ENCODE measurements at places on chromosomes 2 and 18.

- DNase-seq = no peak
Measured at GRCh38 chr2:178747767-178748166, 59.5 kb downstream of the TTN start.

DNA sequence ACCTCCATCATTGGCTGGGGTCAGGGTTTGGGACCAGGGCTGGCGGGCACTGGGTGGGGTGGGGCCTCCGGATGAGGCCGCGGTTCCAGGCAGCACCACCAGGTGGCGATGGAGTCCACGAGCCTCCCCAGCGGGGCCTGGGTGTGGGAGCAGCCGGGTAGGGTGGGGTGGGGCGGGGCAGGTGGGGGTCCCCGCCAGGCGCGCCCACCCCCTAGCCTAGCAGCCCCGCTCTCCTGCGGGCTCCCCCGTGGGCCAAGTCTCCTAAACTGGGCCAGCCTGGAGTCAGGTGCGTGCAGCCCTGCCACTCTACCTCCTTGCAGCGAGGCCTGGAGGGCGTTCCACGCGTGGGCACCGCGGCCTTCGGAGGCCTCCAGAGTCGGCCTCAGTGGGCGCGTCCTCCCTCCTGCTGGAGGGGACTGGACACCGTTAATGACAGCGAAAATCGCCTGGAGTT lies 187.5 kb downstream of the TWIST2 start:
- peak; percentile 47 for DNase-seq

- peak; percentile 48 for DNase-seq
Measured at GRCh38 chr2:162127422-162127821, 24.6 kb downstream of the GCG start.

GRCh38 chr2:58508006-58508405 lies 266.9 kb upstream of the FANCL start:
- DNase-seq = no peak

DNA sequence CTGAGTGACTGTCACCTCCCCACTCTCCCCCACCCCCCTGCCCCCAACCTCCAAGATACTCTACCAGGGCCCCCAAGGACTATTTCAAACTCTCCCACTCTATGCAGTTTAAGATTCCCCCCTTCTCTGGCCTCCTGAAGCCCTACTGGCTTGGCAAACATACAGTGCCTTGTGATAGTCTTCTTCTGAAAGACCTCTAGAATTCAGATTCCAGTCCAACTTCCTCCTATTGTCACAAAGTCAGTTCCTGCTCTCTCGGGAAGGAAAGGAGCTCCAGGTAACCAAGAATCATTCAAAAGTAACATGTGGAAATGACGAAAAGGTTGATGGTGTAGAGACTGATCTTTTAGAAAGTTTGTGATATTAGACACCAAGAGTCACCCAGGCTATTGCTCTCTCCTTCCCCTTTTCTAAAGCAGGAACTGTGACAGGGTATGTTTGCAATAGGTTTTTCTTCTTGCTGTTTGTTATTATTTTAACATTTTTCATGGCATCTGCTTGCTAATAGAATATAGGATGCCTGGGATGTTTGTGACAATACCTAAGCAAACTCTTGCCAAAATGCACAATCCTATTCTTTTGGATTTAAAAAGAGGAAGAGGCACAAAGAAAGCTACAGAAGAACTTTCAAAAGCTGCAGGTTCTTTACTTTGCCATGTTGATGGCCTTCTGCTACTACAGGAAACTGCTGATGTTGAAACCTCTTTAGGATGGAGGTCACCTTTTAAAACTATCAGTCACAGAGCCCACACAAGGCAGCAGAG lies 93.5 kb upstream of the MGAT4A start:
- DNase-seq = peak; percentile 49

DNA sequence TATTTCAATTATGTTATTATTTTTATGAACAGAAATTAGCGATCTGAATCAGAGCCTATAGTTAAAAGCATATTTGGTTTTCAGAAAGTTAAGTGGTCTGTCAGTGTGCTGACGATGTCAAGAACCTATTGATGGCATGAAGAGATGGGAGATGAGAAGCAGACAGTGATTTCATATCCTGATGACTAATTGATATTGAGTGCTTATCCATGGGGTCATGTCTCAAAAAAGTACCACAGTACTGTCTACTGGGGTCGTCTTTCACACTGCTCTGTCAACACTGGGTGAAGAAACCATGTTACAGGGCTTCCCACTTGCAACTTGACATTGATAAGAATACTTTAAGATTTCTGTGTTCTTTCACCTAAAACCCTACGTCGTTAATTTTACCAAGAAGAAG lies 297.1 kb downstream of the AFF3 start:
- no peak for DNase-seq

- no peak for DNase-seq
Measured at GRCh38 chr18:62186499-62186773, 420 bp downstream of the PIGN start.

DNA sequence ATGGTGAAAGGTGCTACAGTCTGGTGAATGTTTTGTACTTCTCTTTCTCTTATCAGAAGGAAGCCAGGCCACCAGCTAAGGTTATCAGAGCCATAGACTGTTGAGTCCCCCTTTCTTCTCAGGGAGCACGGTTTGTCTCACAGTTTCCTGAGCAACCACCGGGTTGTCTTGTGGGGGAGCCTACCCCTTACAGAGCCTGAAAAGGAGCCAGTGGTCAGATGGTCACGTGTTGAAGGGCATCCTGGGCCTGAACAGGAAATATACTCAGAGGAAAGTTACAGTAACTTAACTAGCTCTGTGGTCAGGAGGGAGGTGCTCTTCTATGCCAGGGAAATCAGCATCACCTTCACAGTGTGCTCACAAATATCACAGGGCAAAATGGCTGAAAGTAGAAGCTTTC lies 11.6 kb downstream of the CD28 start:
- DNase-seq = peak; percentile 5

- no peak for DNase-seq
Measured at GRCh38 chr2:42890791-42891355, 98.5 kb upstream of the HAAO start.

- DNase-seq = no peak
Measured at GRCh38 chr18:31983976-31984375, 34.6 kb upstream of the RNF125 start.

- no peak for DNase-seq
Measured at GRCh38 chr2:85527787-85528186, 11.2 kb upstream of the MAT2A start.

GRCh38 chr2:109331896-109332848 lies 203.2 kb downstream of the SH3RF3 start:
- DNase-seq = peak; percentile 70

- no peak for DNase-seq
Measured at GRCh38 chr2:70675862-70676261, 92.1 kb downstream of the ADD2 start.

DNA sequence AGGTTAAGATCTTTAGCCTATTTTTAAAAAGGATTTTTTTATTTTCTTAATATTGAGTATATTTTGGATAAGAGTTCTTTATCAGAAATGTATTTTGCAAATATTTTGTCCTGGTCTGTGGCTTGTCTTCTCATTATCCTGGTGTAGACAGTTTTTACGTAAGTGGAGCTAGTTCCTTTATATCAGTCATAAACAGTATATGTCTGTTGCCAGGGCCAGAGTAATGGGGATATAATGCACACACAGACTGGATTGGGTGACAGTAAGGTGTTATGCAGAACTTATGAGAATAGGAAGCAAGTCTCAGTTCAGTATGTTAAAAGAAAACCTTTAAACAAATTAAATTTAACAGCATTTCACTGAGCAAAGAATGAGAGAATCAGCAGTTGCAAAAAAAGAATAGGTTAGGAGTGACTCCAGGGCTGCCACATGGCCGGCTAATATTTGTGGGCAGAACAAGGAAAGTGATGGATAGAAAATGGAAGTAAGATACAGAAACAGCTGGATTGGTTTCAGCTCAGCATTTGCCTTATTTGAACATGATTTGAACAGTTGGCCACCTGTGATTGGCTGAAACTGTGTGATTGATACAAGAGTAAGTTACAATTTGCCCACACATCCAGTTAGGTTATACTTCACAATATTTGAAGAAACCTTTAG lies 61.1 kb upstream of the ZNG1B start:
- DNase-seq = no peak

DNA sequence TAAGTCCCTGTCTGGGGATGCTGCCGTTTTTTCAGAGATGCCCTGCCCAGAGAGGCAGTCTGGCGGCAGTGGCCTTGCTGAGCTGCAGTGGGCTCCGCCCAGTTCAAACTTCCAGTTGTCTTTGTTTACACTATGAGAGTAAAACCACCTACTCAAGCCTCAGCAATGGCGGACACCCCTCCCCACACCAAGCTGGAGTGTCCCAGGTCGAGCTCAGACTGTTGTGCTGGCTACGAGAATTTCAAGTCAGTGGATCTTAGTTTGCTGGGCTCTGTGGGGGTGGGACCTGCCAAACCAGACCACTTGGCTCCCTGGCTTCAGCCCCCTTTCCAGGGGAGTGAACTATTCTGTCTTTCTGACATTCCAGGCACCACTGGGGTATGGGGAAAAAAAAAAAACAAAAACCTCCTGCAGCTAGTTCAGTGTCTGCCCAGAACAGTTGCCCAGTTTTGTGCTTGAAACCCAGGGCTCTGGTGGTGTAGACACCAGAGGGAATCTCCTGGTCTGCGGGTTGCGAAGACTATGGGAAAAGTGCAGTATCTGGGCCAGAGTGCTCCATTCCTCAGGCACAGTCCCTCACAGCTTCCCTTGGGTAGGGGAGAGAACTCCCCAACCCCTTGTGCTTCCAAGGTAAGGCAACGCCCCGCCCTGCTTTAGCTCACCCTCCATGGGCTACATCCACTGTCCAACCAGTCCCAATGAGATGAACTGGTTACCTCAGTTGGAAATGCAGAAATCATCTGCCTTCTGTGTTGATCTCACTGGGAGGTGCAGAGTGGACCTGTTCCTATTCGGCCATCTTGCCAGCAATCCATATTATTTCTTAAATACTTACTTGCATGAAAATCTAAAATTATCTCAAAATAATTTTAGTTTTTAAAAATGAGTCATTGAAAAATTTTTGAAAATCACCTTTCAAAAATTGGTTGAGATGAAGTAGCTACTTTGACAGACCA lies 338.0 kb downstream of the OSR1 start:
- no peak for DNase-seq

DNA sequence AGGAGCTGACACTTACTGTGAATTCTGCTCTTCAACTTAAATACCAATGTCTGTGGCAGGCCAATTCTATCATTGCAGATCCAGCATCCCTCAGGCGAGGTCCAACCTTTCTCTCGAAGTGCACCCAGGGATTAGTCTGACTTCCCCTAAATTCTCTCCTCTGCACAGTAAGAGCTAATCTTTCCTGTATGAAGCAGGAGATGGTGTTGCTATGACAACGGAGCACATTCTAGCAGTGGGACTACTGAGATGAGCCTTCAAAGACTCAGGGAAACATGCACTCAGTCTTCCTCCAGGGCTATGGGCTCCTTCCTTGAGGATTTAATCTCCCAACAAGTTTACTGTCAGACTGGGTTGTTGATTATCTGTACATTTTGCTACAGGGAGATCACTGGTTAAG lies 176.3 kb downstream of the NOL4 start:
- DNase-seq = no peak

DNA sequence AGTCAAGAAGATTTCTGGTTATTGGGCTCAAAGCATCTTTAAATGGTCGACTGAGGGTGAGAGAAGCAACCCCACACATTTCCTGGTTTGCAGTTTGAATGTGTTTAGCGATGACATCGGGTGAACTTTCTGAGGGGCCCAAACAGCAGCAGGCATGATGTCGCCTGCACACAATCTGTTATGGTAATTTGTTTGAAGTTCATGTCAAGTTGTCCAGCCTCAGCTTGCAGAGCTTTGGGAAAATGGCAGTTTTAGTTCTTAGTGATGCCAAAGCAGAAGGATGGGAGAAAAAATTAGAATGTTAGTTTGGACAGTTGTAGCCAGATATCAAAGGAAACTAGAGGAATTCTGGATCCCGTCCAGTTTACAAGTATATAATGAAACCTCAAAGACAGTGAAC lies 284.6 kb downstream of the MBD5 start:
- DNase-seq = no peak

GRCh38 chr2:97816411-97816810 lies 103.0 kb downstream of the ZAP70 start:
- no peak for DNase-seq

GRCh38 chr2:99451280-99451679 lies 38.5 kb downstream of the REV1 start:
- no peak for DNase-seq

DNA sequence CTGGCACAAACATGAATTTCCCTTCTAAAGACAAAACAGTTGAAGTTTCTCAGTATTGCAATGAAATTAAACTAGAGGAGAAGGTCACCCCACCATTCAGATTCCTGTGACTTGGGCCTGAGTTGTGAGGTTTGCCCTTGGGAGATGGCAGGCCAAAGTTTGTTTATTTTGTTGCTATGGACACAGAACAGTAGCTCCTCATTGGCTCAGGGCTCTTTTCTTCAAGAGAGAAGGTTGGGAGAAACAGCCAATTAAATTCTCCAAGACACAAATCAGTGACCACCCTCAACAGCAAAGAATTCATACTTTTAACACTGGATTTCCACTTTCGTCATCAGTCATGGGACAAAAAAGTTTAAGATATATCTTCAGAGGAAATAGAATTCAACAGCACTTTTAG lies at the start of gene FLACC1:
TSS of gene FLACC1 (minus strand) at position 125 of the 400 bp plus-strand sequence. CDS start 5,941 bp downstream, outside the sequence.
- DNase-seq = peak; percentile 29

DNA sequence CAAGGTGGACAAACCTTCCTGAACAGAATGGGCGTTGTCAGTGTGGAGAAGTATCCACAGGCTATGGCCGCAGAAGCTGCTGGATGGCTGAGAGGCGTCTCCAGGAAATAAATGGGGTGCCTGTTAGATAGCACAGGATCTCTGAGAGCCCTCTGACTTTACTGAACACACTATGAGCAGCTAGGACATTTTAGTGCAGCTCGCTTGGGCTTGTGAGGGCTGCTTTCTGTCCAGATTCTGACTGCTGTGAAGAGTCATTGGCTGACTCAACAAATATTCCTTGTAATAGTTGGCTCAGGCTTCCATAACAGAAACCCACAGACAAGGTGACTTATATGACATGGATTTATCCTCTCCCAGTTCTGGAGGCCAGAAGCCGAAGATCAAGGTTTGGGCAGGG lies 100.2 kb upstream of the SNTG2 start:
- no peak for DNase-seq
